ENCODE measurements at places on chromosomes 1 and 21.
A peak's percentile ranks its signal among the peaks of the same experiment; 100 is the strongest.

DNA sequence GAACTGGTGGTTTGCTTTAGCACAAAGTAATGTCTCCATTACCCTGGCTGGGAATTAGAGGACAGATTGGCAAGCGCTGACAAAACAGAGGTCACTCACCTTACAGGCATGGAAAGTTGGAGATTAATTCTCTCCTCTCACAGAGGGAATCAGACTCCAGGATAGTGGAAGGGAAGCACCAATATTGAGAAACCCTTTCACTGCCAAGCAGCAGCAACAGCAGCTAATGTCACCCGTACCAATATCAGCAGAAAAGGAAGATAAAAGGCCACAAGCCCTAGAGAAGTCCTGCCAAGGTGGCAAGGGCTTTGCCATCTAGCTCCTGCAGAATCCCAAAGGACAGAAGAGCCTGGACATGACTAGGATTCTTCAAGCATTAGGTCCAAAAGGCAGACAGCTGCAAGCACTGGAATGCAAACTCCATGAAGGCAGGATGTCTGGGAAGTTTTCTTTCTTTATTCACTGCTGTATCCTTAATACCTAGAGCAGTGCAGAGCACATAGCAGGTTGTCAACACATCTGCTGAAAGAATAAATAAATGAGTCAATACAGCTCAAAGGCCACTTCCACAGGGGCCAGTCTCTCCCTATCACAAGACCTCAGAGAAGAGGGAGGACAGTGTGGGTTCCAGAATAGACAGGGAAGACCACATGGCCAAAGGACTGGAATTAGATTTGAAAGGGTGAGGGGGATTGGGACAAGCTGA, 57.2 kb downstream of the ERI3 start:
- peak; percentile 32 for DNase-seq

DNA sequence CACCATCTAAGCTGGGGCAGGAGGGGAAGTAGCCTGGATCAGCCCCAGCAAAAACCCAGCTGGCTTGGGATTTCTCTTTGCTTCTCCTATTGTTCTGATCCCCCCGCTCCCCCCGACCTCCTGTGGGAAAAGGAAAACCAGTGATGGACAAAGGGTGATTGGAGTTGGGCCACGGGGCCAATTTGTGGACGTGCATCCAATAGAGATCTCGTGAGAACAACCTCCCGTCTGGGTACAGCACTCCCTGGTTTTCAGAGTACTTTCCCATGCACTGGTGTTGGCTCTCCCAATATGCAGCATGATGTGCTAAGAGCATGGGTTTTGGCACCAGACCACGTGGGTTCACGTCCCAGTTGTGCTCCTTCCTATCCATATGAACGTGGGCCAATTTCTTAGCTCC, 9.0 kb downstream of the BLACAT1 start:
- DNase-seq: no peak

- DNase-seq: peak; percentile 16
Observed at GRCh38 chr1:245822996-245823395, 668.2 kb downstream of the KIF26B start.

DNA sequence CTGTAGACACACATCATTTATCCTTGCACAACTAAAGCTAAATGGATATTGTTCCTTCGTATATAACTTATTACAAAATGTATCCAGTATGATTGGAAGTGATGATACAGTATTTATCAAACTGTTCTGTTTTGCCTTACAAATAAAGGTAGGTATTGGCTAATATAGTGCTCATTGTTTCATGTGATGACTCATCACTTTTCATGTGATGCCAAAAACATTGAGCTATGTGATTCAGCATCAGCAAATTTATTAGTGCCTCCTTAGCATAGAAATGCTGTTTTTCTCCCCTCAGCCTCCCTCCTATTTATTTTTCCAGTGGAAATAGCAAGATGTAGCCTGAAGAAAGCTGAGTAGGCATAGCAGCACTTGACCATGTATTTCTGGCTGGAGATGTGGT, 228.6 kb upstream of the LYPLAL1 start:
- DNase-seq: no peak

GRCh38 chr1:182687361-182687760, 3.0 kb upstream of the RGS8 start:
- no peak for DNase-seq

GRCh38 chr1:159999204-159999603, 32.6 kb downstream of the PIGM start:
- DNase-seq: no peak

GRCh38 chr1:56255516-56256152, 323.7 kb downstream of the PLPP3 start:
- DNase-seq: peak; percentile 44

DNA sequence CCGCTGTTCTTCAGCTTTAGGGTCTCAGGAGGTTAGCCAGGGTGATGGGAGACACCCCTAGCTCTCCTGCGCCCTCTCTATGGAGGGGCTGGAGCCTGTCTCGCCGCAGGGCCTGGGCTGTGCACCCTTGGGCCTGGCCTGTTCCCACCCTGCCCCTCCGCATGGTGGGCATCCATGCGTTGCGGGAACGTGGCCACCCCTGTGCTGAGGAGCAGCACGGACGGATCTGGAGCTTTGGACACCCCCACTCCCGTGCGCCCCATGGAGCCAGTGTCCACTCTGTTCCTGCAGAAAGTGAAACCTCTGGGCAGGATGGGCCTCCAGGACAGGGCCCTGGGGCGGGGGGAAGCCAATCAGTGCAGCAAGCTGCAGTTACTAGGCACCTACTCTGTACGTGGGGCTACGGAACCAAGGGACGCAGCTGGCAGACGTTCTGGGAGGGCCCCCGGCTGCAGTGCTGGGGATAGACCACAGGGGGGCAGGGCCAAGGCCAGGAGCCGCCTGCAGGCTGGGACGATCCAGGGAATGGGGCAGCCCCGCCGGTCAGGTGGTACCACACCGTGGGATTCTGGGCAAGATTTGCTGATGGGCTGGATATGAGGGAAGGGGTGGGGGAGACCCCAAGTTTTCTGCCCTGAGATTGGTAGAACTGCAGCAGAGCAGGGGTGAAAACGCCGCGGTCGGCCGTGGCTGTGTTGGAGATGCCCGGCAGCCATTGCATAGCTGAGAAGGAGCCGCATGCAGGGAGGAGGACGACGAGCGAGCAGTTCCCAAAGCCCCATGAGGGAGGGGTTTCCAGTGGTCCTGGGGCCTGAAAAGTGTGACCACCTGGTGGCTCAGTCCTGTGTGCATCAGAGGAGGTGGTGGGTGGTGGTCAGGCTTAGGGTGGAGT, 43.3 kb downstream of the TP73 start:
- peak; percentile 78 for DNase-seq

DNA sequence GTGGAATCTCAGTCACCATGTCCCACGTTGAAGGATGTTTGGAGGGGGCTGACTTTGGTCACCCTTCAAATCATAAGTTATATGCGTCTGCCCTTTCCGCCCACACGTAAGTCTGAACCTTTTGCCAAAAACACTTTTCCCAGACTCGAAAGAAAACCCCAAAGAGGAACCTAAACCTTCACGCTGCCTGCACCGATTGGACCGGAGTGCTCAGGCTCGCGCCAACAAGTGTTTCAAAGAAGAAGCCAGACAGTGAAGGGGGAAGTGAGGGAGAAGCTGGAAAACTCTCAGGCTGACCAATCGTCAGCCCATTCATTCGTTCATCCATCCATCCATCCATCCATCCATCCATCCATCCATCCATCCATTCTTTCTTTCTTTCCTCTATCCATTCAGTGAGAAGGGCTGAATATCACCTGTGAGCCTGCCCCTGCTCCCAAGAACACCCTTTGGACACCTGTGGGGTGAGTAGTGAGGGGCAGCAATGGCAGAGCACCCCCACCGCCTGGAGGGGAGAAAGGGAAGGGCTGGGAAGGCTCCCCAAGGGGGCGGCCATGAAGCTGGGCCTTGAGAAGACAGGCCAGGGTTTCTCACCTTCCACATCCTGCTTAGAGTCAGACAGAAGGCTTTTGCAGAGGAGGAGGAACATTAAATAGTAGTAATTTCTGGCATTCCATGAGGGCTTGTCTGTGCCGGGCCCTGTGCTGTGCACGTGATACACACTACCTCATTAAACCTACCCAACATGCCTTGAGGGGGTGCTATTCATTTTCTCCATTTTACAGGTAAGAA, 27.1 kb upstream of the RUNX3 start:
- no peak for DNase-seq

DNA sequence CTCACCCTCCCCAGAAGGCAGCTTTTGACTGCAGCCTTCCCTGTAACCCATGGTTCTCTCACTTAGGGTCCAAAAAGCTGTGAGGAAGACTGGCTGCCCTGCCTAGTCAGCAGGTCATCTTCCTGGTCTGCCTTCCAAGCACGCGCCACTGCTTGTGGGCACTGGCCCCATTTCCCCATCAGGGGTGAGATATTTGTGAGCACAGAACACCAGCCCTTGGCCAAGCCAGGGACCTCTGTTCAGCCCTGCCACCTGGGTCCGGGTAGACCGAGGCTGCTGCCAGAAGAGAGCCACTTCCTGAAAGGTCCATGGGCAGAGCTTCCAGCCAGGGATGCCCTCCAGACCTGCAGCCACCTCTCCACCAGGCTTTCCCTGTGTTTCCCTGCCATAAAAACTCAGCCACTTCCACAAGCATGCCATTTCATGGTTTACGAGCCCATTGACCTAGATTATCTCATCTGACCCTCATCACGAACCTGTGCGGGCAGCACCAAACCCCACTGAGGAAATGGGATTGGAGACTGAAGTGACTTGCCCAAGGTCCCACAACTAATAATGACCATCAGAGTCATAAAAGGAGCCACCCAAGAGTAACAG, 40.5 kb downstream of the GLIS1 start:
- DNase-seq: no peak

GRCh38 chr1:93569489-93569888, 112.1 kb downstream of the BCAR3 start:
- DNase-seq: no peak

DNA sequence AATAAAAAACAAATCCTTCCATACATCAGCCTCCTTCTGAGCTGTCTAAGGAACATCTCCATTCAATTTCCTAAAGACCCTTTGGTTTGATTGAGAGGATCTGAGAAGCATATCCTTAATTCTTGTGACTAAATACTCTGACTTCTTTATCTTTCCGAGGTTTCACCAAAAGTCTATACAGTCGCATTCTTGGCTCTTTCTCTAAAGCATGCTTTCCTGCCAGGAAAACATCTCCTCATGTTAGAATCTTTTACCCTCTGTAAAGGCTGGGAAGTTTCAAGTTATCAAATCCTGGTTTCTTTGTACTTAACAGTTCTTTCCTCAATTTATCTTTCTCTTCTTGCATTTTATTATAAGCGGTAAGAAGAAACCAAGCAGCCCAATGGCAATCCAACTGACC, 630.4 kb downstream of the PTPRC start:
- DNase-seq: no peak

DNA sequence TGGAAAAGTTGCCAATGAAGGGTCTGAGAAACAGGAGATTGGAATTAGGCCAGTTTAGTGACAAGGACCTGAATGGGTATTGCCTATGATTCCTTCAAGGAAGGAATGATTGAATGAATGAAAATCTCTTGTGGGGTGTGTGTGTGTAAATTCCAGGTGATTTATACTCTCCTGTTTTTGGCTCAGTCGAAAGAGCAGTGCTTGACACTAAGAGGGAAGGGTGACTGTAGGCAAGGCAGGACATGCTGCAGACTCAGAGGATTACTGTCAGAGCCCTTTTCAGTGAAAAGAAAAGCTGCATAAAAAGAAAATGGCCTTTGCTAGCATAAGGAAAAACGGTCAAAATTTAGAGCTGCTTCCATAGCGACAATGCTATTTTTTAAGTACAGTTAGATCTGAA, 30.1 kb downstream of the C1orf21 start:
- DNase-seq: no peak

GRCh38 chr1:44030605-44031251, 534 bp downstream of the SLC6A9 start:
- DNase-seq: peak; percentile 81

DNA sequence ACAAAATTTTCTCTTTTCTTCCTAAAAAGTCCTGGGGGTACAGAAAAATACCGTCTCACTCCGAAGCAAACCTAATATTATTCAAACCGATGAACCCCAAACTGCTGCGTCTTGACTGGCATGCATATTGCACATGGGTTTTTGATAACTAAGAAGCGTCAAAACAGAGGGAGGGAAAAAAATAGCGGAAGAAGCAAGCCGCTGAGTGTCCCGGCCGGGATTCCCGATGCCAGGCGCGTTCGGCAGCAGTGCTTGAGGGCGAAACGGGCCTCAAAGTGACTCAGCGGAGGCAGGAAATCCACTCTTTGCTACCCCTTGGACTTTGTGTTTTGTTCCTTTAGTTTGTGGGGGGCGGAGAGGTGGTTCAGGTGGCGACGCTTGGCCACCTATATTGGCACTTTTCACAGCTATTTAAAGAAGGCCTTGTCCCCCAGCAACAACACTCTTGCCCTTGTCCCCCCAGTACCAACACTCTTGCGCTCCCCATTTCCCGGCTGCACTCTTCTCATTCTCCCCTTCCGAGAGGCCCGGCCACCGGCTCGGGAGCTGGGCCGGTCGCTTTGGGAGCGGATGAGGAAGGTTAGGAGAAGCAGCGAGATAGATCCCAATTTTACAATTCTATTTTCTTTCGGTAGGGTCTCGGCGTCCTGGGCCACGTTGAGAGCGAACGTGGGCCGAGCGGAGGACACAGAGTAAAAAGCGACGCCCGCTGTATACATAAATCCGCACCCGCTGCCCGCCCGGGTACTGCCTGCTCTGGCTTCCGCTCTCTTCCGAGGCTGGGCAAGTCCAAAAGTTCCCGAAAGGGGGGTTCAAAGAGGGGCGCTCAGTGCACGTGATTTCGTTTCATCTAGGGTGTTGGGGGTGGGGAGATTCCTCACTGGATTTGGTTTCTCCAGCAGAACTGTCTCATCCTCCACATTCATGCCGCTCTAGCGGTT, 2.5 kb downstream of the LMX1A start:
- no peak for DNase-seq

GRCh38 chr1:21514245-21514644, 5.0 kb downstream of the ALPL start:
- no peak for DNase-seq

DNA sequence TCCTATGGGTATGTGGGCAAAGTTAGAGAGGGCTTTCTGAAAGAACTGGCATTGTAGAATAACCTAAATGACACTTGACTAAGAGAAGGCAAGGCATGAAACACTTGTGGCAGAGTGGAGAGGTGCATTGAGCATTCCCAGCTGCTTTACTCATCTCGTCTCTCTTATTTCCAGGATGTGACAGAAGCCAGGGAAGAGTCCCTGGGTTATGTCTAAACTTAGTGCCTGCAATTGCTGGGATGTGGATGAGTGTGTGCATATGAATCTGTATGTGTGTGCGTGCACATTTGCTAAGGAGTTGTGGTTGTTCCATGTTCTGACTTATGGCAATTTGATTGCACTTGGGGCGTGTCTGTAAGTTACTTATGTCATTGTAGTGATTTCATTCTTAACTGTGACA, 1326.5 kb upstream of the B3GALT2 start:
- no peak for DNase-seq

Measured in hepatocyte (in vitro differentiated cells).